ENCODE measurements at places on chromosomes 6 and 20.

GRCh38 chr6:136950436-136951126, 28.5 kb downstream of the SLC35D3 start:
- no peak for DNase-seq

- DNase-seq = no peak
Observed at GRCh38 chr6:156993713-156994112, 216.5 kb downstream of the ARID1B start.

GRCh38 chr6:98044791-98045470, 761.9 kb upstream of the MMS22L start:
- no peak for DNase-seq

GRCh38 chr6:46927066-46927465, 5.3 kb upstream of the ADGRF5 start:
- DNase-seq = no peak

- no peak for DNase-seq
Observed at GRCh38 chr20:53045941-53046340, 73.8 kb downstream of the TSHZ2 start.

GRCh38 chr20:18166241-18166881, 28.7 kb downstream of the KAT14 start:
- DNase-seq = no peak

DNA sequence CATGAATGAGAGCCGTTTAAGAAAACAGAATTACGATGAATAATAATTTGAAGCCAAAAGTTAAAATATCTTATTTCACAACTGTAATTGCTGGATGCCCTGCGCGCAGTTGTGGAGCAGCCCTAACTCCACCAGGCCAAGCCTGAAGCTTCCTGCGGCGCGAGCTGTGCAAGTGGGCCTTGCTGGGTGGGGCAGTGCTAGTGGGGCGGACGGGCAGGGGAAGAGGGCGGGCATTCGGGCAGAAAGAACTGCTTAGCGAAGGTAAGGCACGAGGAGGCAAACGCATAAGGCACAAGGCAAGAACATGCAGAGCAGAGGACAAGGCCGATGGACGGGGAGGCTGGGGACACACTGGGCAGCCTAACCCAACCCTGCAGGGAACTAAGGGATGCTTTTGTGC, 2.3 kb downstream of the HLA-DQB2 start:
- DNase-seq = peak; percentile 41

GRCh38 chr6:81768150-81768942, 15.9 kb upstream of the TENT5A start:
- DNase-seq = no peak

- no peak for DNase-seq
Observed at GRCh38 chr20:23686046-23686750, 2.6 kb downstream of the CST4 start.

- peak; percentile 75 for DNase-seq
Observed at GRCh38 chr6:26270903-26271667, 93.9 kb upstream of the BTN3A2 start.

- no peak for DNase-seq
Observed at GRCh38 chr6:114785235-114786127, 442.7 kb upstream of the HS3ST5 start.

DNA sequence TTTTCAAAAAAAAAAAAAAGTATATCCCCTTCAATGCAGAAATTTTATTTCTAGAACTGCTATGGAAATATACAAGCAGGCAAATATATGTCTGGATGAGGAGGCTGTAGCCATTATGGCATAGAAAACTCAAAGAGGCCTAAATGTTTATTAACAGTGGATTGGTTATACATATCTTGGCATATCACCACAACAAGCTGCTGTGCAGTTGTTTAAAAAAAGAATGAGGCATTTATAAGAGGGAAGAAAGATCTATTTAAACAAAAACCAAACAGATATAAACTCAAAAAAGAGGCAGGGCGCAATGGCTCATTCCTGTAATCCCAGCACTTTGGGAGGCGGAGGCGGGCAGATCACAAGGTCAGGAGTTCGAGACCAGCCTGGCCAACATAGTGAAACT, 26.2 kb downstream of the CASS4 start:
- no peak for DNase-seq

DNA sequence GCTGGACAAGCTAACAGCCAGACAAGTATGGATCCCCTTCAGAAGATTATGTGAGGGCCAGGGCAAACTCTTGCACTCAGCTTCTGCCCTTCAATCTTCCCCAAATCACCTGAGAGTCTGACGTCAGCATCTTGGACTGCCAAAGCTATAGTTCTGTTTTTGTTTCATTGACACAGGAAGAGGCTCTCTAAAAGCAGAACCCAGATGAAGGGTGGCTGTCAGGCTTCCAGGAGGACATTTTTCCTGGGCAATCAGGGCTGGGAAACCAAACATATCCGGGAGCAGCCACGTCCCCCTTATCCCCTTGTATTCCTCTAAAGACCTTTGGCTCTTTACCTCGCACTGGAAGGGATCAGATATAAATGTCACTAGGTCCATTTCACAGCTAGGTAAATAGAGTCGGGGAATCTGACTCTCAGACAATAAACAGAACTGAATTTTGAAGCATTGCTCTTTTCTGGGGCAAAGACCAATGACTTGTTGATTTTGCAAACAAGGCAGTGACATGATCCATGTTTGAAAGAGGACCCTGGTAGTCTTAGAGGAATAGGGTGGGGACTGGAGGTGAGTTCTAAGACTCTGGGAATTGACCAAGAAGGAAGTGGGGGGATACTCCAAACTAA, 13.3 kb downstream of the MAFB start:
- DNase-seq = no peak

DNA sequence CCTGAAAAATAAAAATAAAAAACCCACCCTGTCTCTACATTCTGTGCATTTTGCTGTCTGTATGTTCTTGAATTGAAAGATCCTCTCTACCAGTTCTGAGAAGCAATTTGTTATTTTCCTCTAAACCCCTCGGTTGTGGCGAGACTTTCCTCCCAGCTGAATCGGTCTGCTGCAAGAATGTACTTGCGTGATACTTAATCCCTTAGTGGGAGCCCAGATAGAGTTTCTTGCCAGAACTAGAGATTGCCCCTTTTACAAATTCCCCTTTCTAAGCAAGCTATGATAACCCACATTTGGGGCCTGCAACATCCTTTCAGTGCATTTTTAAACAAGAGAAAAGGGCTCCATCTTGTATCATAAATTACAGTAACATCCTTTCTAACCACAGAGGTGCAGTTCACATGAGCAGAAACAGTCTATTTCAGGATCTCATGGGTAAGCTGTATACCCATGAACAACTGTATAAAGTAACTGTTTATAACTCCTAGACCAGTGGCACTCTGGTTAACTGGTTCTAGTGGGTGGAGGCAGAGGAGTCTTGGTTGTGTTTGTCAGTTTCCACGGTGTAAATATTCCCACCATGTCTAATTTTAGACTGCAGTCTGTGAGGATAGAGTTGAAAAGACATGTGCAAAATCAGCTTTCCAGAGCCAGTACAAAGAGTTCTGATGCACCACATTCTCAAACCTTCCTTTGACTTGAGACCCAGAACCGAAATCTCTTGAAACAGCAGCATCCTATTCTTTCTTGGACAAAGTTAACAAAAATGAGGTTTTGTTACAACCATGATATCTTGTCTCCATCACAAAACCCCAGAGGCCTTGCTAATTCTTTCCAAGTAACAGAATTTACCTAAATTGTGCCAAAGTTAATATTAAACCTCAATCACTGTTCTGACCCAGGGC, 113.1 kb upstream of the ZNF217 start:
- DNase-seq = no peak

- DNase-seq = no peak
Observed at GRCh38 chr20:12111431-12112088, 193.9 kb downstream of the BTBD3 start.

DNA sequence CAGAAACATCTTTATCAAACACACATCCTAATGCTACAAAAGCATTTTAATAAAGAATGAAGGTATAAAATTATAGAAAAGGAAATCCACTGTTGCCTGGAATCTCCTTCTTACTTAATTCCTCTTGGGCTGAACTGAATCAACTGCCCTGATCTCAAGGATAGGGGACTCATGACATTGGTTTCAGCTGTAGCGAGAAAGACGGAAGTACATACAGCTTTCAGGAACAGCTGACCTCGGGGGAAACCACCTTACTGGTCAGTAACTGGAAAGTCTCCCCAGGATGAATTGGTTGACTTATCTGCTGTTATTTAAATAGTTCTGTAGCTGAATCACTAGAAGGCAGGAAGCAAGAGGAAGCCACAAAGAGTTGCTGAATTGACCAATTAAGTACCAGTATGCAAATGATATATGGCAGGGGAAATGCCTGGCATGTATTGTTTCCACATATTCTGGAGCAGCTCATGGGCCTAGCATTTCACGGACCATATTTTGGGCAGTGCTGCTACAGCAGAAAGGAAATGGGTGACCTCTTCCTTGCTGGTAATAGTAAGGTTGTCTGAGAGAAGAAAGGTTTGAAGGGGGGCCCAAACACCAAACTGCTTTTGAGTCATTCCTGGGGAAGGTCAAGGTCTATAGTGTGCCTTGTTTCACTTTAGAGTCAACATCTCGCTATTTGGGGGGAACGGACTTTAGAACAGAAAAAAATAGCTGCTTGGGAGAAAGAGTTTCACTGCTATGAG, 43.7 kb upstream of the MAP7 start:
- peak; percentile 73 for DNase-seq

Data from CD4-positive, alpha-beta T cell (primary cell).